ENCODE measurements at places on chromosomes 1 and 21. TPM values are rescaled to one million over a fixed set of nuclear protein-coding genes. Genes with fewer than 3 reads are reported as not detected.

PDC gene
- total RNA-seq: not detected

- no peaks in the 10 kb centered on the region for H3K4me1 ChIP-seq
- no peak overlapping the region for H3K27ac ChIP-seq
- no peak overlapping the region for H3K4me3 ChIP-seq
- no peak for DNase-seq
These were observed 304.0 kb downstream of the HHIPL2 start for GRCh38 chr1:222243902-222244301.

DNA sequence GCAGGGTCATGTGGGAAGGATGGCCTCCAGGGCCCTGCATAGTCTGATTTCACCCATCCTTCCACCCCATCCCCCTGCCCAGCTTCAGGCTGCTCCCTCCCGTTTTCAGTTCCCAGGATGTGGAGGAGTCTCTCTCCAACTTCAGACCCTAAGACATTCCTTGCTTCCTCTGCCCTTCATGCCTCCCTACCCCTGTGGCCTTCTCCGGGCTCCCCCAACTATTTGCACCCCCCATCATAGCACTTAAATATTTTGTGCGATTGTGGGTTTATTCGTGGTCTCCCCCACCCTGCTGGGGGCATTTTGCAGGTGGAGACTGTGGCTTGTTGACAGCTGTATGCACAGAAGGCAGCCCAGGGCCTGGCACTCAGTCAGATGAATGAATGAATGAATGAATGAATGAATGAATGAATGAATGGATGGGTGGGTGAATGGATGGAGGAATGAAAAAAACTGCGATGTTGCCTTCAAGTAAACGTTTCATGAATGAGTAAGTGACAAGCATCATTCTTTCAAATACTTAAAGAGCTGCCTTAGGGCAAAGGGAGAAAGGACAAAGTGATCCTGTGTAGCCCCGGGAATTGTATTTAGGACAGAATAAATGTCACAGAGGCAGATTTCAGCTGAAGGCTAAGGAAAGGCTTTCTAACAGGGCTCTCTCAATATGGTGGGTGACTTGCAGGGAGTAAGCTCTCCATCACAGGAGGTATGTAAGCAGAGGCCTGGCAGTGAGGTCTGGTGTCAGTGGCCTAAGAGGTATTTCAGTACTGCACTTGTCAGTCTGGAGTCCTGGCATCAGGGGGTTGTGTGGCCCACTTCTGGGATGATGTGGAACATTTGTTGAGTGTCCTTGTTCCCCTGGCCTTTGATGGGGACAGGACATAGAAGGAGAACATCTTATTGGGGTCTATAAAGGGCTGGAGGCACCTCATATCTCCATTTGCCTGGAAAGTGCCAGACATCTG lies 156.4 kb downstream of the PTPRU start:
- H3K36me3 ChIP-seq: no peaks in the 10 kb centered on the region
- H3K4me3 ChIP-seq: no peak overlapping the region
- no peaks in the 10 kb centered on the region for H3K4me1 ChIP-seq
- H3K27me3 ChIP-seq: no peaks in the 10 kb centered on the region
- H3K27ac ChIP-seq: no peak overlapping the region

DNA sequence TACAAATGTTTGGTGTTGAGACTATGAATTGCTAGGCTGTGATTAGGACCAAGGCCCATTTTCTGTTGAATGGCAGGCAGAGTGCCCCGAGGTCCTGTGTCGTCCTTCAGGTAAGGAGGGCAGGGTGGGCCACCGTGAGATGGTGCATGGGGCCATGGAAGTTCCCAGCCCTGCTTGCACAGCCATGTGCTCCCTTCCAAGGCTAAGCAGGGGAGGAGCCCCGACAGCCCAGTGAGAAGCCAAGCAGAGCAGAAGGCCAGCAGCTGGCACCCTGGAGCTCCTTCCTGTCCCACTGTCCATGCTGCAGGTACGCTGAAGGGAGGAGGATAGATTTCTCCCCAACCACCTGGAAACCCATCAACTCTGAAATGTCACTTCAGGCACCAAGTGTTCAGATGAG lies 8.2 kb upstream of the NUAK2 start:
- H3K4me1 ChIP-seq: peaks cover 21% of the 10 kb centered on the region
- DNase-seq: peak; percentile 55
- no peak overlapping the region for H3K4me3 ChIP-seq
- H3K36me3 ChIP-seq: no peaks in the 10 kb centered on the region
- H3K27ac ChIP-seq: no peak overlapping the region

MIXL1 gene
- total RNA-seq: not detected

- H3K36me3 ChIP-seq: no peaks in the 10 kb centered on the region
- peaks cover 28% of the 10 kb centered on the region for H3K4me1 ChIP-seq
- H3K27ac ChIP-seq: no peak overlapping the region
- H3K27me3 ChIP-seq: no peaks in the 10 kb centered on the region
These were observed 44.9 kb downstream of the ROR1 start for GRCh38 chr1:63818567-63819325.
